CD8-positive, alpha-beta memory T cell (primary cell): ENCODE measurements at places on chromosomes 5 and 9.

DNA sequence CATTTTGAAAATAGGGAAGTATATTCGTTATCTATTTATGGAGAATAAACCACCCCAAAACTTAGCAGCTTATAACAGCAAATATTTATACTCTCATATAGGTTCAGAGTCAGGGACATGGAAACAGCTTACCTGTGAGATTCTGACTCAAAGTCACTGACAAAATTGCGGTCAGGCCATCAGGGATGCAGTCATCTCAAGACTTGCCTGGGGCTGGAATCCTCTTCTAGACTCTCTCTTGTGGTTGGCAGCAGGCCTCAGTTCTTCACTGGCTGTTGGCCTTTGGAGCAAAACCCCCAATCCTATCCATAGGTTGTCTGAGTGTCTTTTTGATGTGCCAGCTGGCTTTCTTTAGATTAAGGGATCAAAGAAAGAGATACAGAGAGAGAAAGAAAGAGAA is 275.6 kb downstream of the SEC61B start:
- H3K27me3 ChIP-seq: no peaks in the 10 kb centered on the region
- no peak overlapping the region for H3K4me3 ChIP-seq
- no peak overlapping the region for H3K27ac ChIP-seq
- no peaks in the 10 kb centered on the region for H3K36me3 ChIP-seq
- DNase-seq: no peak

DNA sequence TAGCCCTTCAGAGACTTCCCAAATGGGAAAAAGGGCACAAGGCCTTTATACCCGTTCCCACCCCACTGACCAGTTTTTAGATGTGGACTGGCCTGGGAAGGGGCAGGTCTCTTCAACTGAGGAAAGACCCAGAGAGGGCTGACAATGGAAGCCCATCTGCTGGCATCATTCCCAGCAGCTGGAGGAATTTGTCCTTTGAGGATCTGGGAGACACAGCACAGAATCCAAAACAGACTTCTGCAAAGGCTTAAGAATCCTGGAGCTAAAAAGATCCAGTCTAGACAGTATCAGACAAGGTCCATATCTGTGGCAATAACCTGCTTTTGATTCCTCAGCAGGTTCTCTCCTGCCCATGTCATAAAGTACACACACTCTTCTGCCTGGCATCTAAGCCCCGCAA is 329.2 kb downstream of the TMEM167A start:
- H3K4me1 ChIP-seq: peaks cover 6% of the 10 kb centered on the region
- H3K4me3 ChIP-seq: no peak overlapping the region
- no peaks in the 10 kb centered on the region for H3K36me3 ChIP-seq
- DNase-seq: no peak
- no peak overlapping the region for H3K27ac ChIP-seq

DNA sequence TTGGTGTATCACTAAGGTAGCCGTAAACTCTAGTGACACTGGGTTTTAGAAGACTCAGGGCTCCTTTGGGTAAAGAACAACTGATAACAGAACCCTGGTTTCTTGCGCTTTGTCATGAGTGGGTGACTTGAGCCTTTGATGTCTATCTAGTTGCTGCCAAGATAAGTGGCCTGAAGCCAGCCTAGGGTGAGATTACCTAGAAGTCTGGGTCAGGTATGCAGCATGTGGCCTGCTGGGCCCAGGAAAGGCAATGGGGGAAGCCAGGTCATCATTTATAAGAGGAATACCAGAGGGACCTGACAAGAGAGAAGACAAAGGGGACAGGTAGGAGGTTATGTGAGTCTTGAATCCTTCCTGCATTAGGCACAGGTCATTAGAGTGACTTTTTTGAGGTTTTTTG is 23.2 kb upstream of the GARNL3 start:
- H3K27me3 ChIP-seq: no peaks in the 10 kb centered on the region
- DNase-seq: no peak
- H3K36me3 ChIP-seq: no peaks in the 10 kb centered on the region
- H3K27ac ChIP-seq: no peak overlapping the region
- H3K4me3 ChIP-seq: no peak overlapping the region

GRCh38 chr9:22742401-22742800 is 295.8 kb downstream of the DMRTA1 start:
- H3K4me1 ChIP-seq: no peaks in the 10 kb centered on the region
- H3K36me3 ChIP-seq: no peaks in the 10 kb centered on the region
- H3K27ac ChIP-seq: no peak overlapping the region
- no peak for DNase-seq
- no peaks in the 10 kb centered on the region for H3K27me3 ChIP-seq
- H3K4me3 ChIP-seq: no peak overlapping the region

- H3K27ac ChIP-seq: no peak overlapping the region
- H3K27me3 ChIP-seq: no peaks in the 10 kb centered on the region
- no peak overlapping the region for H3K4me3 ChIP-seq
- no peaks in the 10 kb centered on the region for H3K4me1 ChIP-seq
- no peaks in the 10 kb centered on the region for H3K36me3 ChIP-seq
- no peak for DNase-seq
These were observed 421.7 kb upstream of the TYRP1 start for GRCh38 chr9:12271421-12271891.

DNA sequence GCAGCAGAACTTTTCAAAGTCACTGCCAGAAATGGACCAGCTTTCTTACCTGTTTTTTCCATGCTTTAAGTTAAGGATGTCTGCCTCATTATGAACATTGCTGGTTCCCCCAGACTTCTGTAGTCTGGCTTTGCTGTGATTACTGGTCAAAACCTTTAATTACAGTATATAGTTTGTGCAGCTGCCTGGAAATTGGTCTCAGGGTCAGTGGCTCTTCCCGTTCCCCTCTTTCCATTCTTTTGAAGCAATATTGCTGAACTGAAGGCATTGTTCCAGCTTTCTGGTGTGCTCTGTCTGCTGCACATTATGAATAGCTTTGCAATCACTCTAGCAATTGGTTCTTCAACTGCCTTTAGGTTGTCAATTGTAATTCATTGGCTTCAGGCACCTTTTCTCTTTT is 206.5 kb downstream of the ARL15 start:
- H3K4me1 ChIP-seq: no peaks in the 10 kb centered on the region
- DNase-seq: no peak
- H3K27ac ChIP-seq: no peak overlapping the region
- no peaks in the 10 kb centered on the region for H3K27me3 ChIP-seq
- no peak overlapping the region for H3K4me3 ChIP-seq

DNA sequence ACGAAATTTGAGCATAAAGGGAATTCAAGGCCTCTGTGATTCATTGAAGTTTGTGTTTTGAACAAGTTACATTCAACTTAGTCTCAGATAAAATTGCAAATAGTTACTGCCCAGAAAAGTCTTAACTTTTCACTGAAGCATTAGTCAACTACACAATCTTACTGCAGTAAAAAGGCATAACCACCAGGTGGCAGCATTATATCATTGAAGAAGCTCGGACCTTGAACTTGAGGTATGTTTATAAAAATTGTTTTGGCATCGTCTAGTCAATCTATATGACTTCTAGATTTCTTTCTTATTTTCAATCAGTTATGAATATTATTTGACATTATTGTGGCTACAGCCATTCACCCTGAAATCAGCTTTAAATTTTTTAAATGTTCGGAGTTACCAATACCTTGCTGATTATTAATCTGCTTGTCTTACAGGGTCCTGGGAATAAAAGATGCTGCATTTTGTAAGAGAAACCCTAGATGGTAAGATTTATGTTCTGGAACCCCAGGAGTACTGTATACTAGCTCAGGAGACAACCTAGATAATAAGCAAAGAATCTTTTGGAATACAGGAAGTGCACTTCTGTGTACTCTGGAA is 83.9 kb upstream of the GRAMD2B start:
- peak; percentile 43 for DNase-seq
- no peak overlapping the region for H3K27ac ChIP-seq
- H3K27me3 ChIP-seq: no peaks in the 10 kb centered on the region
- H3K4me1 ChIP-seq: no peaks in the 10 kb centered on the region
- no peak overlapping the region for H3K4me3 ChIP-seq

DNA sequence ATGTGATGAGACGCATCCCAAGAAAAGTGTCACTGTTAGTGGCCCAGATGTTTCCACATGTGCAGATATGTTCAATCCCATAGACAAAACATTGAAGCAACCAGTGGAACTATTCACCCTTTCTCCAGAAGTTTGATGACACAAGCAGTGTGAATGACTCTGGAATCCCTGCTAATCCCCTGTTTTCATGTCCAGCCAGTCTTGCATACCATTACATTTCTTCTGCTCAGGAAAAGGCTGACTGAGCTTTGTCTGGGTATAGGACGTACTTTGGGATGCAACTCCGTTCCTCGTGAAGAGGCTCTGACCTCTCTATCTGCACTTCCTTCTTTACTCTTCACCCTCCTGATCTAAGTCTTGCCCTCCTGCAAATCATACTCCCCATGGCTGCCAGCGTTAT is 172.4 kb downstream of the NTRK2 start:
- no peak for DNase-seq
- H3K27ac ChIP-seq: no peak overlapping the region
- no peaks in the 10 kb centered on the region for H3K36me3 ChIP-seq
- H3K27me3 ChIP-seq: no peaks in the 10 kb centered on the region
- H3K4me3 ChIP-seq: no peak overlapping the region

GRCh38 chr9:136665704-136666371 is 3.1 kb downstream of the EGFL7 start:
- DNase-seq: no peak
- no peaks in the 10 kb centered on the region for H3K36me3 ChIP-seq
- peaks cover 11% of the 10 kb centered on the region for H3K27me3 ChIP-seq
- peak overlapping the region; percentile 16 for H3K27ac ChIP-seq

DNA sequence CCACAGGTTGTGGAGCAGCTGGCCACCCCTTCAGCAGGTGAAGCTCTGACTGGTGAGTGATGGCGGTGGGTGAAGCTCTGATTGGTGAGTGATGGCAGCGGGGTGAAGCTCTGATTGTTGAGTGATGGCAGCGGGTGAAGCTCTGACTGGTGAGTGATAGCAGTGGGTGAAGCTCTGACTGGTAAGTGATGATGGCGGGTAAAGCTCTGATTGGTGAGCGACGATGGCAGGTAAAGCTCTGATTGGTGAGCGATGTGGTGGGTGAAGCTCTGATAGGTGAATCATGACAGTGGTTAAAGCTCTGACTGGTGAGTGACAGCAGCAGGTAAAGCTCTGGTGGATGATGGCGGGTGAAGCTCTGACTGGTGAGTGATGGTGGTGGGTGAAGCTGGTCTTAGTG is 9.4 kb upstream of the ABO start:
- H3K36me3 ChIP-seq: no peaks in the 10 kb centered on the region
- no peaks in the 10 kb centered on the region for H3K27me3 ChIP-seq
- no peak for DNase-seq
- H3K27ac ChIP-seq: no peak overlapping the region
- H3K4me1 ChIP-seq: no peaks in the 10 kb centered on the region
